Cortex of kidney (tissue), 1 donor: ENCODE measurements at places on chromosomes 2 and 18.

DNA sequence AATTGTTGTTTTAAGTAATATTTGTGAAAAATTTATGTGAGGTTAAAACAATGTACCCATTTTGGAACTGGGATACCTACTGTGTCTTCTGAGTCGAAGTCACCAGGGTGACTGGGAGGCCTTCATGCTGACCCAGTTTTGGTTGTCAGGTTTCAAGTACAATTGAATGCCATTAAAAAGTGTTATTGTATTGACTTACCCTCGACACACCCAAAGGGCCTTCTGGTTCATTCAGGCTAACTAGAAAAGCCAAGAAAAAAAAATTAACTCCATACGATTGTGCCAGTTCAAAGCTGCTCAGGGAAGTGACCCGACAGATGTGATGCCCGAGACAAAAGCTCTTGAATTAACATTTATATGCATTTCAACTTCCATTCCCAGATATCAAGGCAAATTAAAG, 190.0 kb downstream of the ST6GAL2 start:
- no peak for DNase-seq

GRCh38 chr2:102238039-102238756, 51.4 kb downstream of the IL1RL2 start:
- no peak for DNase-seq

- DNase-seq, result no peak
Observed at GRCh38 chr2:231047923-231048915, 8.4 kb upstream of the PSMD1 start.

GRCh38 chr2:188668017-188668680, 306.0 kb upstream of the COL3A1 start:
- DNase-seq, result no peak

DNA sequence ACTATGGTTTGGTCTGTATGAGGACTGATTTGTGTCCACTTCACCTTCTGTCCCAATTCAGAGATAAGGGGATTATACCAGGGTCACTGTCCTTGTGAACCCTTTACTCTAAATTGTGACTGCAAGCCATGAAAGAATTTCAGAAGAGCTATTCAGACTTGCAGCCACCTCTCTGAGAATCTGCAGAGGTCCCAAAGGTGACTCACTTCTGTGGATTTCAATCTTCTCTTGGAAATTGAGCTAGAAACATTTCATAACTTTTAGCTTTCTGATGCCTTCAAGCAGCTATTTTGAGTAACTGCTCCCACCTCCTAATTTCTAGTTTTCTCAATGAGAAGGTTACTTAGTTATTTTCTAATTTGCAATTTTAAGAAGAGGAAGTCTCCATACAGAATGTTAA, 1242.4 kb upstream of the ACVR2A start:
- no peak for DNase-seq

- DNase-seq, result no peak
Observed at GRCh38 chr18:36179562-36180355, 7.5 kb upstream of the MOCOS start.

GRCh38 chr2:204948024-204948763, 402.9 kb downstream of the PARD3B start:
- no peak for DNase-seq

GRCh38 chr2:119772128-119772527, 12.4 kb downstream of the PTPN4 start:
- no peak for DNase-seq

DNA sequence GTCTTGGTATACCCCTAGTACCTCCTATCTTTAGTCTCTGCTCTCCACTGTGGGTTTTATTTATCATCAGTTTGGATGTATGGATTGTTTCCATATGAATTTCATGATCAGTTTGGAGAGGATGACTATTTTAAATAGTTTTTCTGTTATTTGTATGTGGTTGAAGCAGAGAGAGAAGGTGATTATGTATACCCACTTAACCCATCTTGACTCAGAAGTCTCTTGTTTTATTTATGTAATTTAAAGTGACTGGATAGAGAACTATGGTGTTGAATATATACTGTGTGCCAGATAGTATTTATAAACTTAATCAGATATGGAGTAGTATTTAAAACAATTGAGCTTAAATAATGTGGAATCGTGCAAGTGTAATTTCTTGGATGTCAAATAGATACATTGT, 39.9 kb downstream of the SMAD4 start:
- no peak for DNase-seq

- DNase-seq, result no peak
Observed at GRCh38 chr2:48345176-48345575, 184.8 kb upstream of the STON1 start.

DNA sequence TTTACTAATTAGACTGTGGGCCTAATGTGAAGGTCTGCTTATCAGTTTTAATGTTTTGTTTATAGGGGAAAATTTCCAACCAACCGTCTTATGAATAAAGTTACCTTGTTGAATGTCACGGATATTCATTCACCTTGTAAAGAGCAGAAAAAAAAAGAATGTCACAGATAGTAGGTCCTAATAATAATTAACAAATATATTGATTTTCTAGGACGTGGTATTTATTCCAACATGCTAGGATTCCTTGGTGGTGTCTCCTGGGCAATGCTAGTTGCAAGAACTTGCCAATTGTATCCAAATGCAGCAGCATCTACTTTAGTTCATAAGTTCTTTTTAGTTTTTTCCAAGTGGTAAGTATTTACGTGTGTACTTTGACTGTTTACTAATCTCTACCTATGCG, 23.4 kb downstream of the PAPOLG start:
- DNase-seq, result no peak

GRCh38 chr2:64748561-64748960, 94.8 kb upstream of the SERTAD2 start:
- DNase-seq, result no peak

GRCh38 chr2:211881449-211881848, 657.2 kb downstream of the ERBB4 start:
- no peak for DNase-seq

DNA sequence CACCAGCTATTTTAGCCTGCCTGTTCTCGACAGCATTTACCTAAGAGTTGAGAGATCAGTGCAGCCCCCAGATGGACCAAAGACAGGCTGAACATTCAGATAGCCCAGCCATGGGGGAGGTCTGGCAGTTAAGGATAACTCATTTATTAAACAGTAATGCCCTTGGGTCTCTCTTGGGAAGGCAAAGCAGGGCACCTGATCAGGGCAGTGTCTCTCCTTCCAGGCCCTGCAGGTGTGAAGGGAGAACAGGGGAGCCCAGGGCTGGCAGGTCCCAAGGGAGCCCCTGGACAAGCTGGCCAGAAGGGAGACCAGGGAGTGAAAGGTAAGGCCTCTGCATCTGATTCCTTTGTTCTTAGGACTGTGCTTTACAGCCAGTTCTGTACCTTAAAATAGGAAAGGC, 49.6 kb downstream of the MARCO start:
- no peak for DNase-seq

- no peak for DNase-seq
Observed at GRCh38 chr2:124318913-124319312, 293.8 kb downstream of the CNTNAP5 start.

DNA sequence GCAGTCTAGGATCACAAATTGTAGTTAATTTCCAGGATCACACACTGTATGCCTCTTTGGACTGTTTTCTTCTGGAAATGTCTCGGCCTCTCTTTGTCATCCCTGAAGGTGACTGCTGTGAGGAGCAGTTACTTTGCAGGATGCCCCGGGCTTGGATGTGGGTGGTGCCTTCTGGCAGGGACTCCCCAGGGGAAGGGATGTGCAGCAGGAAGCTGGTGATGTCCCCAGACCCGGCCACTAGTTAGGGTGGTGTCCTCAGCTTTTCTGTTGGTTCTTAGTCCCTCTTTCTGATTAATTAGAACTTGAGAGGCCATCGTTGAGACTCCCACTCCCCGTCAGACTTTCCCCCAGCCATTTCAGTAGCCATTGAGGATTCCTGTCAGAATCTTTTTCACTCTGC, 286.6 kb upstream of the HDAC4 start:
- no peak for DNase-seq

DNA sequence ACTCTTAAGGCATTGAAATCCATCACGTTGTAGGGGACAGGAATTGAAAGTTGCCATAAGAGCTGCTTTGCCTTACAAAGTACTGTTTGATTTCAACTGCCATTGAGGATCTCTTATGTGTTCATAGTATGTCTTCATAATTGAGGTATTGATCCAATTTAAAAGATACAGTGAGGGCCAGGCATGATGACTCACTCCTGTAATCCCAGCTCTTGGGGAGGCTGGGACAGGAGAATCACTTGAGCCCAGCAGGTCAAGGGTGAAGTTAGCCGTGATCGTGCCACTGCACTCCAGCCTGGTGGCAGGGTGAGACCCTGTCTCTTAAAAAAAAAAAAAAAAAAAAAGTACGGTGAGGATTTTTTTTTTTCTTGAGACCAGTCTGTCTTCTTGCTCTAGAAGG, 91.7 kb upstream of the EML6 start:
- no peak for DNase-seq

- DNase-seq, result no peak
Observed at GRCh38 chr2:171814883-171815282, 79.2 kb downstream of the SLC25A12 start.

- no peak for DNase-seq
Observed at GRCh38 chr2:184599054-184599871, 934 bp downstream of the ZNF804A start.

DNA sequence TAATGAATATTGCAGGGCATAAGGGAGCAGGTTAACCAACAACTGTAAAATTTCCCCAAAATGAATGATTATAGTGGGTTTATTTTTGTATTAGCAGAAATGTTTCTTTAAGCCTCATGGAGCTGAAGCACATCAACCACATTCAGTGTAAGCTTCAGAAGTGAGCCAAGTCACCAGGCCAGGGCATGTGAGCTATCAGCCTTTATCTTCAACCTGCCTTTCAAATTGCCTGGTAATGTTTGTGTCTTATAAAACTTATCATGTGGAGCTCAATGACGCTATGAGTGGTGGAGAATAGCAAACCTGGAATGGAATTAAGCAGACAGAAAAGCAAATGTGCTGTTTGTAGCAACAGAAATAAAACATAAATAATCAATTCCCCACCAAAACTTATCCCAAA, 1068.4 kb downstream of the LRP1B start:
- no peak for DNase-seq

DNA sequence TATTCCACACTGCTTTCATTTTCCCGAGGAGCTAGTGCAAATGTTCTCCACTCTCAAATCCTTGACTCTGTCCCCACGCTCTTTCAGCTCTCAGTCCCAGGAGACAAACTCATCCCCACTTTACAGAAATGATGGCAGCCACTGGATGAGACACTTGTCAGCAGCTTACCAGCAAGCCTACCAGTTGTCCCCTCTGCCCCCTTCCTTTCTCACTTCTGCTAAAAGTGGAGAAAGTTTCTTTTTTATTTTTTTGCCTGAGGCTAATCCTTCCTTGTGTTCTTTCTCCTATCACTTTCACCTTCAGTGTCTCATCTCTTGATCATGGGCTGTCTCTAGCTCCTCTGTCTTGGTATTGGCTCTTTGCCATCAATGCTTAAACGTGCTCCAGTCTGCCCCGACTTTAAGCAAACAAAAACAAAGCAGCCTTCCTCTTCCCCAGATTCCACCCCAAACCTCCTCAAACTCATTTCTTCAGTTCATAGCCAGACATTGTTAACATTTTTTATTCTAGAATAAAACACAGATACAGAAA, 64.5 kb downstream of the TTC32 start:
- no peak for DNase-seq

DNA sequence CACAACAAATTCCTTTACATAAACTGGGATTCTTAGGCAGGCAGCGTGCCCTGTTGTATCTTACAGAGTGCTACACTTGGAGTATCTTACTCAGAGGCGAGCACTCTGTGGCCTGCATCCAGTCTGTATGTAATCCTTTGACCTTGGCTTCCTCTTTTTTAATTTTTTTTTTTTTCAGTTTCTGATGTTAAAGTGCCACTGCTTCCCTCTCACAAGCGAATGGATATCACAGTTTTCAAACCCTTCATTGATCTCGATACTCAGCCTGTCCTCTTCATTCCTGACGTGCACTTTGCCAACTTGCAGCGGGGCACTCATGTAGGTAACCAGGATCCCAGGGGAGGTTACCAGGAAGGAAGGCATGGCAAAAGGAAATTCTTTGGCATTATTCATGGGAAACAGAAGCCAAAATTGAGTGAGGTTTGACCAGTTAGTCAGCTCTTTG, 40.4 kb downstream of the GRHL1 start:
- DNase-seq, result no peak

DNA sequence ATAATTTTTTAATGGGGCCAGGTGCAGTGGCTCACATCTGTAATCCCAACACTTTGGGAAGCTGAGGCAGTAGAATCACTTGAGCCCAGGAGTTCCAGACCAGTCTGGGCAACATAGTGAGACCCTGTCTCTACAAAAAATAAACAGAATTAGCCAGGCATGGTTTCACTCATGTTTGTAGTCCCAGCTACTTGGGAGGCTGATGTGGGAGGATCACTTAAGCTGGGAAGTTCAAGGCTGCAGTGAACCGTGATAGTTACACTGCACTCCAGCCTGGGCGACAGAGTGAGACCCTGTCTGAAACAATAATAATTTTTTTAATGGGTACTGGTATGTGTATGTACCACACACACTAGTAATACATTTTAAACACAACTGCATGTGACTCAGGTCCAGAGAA, 2.4 kb downstream of the ARL6IP6 start:
- no peak for DNase-seq

DNA sequence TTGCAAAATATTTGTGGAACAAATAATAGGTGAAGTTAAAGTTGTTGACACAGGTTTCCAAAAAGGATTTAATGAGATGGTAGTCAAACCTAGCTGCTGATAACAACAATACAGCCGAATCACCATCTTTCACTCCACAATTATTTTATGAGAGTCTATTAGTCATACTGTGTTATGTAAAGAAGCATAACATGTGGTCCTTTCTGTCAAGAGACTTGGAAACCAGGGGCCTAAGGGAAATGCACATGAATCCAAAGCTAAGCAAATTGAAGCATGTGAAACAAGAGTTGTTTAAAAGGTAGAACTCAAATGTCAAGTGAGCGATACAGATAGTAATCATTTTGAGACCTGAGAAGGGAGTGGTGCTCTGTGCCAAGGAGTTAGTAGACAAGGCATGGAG, 16.0 kb downstream of the CD28 start:
- no peak for DNase-seq

GRCh38 chr2:11554399-11554716, 20.5 kb downstream of the GREB1 start:
- no peak for DNase-seq
